ENCODE measurements at places on chromosomes 4 and X.

DNA sequence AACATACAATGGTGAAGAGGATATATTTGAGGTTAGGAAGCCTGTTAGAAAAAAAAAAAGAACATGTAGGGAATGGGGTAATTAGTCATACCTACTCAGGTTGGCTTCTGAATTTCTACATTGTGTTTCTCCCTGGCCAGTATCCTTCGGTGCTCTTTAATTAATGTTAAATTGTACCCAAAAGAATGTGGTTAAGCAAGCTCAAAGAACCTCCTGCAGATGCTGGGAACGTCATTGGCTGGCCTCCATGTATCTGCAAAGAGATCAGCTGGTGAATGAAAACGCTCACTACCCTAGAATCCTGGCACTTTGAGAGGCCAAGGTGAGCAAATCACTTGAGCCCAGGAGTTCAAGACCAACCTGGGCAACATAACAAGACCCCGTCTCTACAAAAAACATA lies 942.3 kb upstream of the PRKX start:
- DNase-seq = no peak

DNA sequence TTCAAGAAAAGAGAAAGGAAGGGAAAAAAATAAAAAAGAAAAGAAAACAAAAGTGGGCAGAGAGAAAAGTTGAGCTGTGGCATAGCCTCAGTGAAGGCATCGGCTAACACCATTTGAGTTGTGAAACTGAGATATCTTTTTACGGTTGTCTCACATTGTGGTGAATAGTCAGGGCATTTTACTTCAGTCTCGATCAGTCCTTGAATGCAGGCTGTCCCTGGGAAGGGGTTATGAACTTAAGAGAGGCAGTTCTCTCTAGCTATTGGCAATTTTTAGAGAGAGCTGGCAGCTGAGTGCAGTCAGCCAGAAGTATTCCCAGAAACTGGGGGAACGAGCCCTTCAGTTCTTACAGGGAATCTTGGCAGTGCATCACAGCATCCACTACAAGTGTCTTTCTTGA lies 93.5 kb upstream of the SLC6A14 start:
- DNase-seq = no peak

GRCh38 chr4:1010395-1011021 lies 918 bp upstream of the FGFRL1 start:
- DNase-seq = no peak

- DNase-seq = no peak
These were observed 39.2 kb downstream of the FGFRL1 start for GRCh38 chr4:1050486-1051213.

DNA sequence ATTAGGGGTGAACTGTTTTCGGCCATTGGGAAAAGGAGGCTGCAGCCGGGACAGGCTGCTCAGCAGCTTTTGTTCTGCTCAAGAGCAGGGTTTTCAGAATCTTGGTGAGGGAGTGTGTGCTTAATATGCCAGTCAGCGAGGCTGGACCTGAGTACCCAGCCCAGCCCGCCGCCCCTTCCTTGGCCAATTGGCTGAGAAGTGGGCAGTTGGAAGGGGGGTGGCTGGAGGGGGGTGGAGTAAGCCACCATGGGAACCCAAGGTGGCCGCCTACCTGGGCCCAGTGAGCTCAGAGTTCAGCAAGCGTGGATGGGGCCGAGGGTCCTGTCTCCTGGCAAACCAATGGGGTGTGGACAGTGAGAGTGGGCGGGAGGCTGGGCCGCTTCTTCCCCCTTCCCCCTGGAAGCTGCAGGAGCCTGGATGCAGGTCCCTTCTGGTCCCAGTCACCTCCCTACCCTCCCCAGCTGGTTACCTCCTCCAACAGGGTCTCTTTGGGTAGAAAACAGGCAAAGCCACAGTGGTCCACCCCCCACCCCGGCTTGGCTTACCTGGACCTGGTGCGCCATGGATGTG lies 52.5 kb downstream of the SORCS2 start:
- no peak for DNase-seq

- no peak for DNase-seq
These were observed 70.9 kb downstream of the CYTL1 start for GRCh38 chr4:4948370-4948769.

- no peak for DNase-seq
These were observed 244.6 kb upstream of the BOD1L1 start for GRCh38 chr4:13872155-13872554.

GRCh38 chr4:2871911-2872310 lies 28.3 kb downstream of the ADD1 start:
- DNase-seq = no peak

DNA sequence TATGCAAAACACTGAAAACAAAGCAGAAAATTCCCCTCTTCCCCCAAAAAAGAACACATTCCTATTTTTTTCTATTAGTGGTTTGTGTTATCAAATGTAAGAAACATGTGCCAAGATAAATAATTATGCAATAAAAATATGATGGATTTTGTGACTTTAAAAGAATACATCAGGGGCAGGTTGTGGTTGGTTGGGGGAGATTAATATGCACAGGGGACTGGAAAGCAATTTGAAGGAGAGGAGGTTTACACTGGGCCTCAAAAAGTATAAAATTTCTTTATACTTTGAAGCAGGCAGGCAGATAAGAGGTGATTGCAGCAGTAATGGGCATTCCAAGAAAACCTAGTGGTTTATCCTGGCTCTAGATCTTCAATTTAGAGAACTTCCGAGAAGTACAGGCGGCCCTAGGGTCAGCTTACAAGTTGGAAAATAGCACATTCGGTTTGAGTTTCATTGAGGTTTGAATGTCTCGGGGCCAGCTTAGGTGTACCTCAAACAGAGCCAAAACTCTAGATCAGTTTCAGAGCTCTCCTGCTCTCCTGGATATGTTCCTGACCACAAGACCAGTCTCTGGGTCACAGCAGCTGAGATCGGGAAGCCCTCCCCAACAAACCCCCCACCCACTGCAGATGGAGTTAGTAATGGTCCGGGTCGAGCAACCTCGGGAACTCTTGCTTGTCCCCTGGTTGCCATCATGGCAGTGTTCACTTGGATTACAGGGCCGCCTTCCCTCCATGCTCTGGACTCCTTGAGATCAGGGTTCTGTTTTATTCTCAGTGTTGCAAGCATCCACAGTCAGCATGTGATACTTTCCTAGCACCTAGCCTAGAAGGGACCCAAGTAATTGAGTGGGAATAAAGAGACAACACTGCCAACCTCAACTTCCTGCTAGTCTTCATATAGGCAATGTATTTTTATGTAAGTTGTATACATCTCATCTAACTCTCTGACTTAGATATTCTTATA lies 112.1 kb upstream of the DDIT4L start:
- DNase-seq = no peak

GRCh38 chr4:2085496-2085901 lies 26.4 kb downstream of the NAT8L start:
- no peak for DNase-seq

Measured in Karpas-422 (cell line).